ENCODE measurements at places on chromosomes 6 and 20. TPM values are rescaled to one million over a fixed set of nuclear protein-coding genes. Genes with fewer than 3 reads are reported as not detected.
A peak's percentile ranks its signal among the peaks of the same experiment; 100 is the strongest.

DNA sequence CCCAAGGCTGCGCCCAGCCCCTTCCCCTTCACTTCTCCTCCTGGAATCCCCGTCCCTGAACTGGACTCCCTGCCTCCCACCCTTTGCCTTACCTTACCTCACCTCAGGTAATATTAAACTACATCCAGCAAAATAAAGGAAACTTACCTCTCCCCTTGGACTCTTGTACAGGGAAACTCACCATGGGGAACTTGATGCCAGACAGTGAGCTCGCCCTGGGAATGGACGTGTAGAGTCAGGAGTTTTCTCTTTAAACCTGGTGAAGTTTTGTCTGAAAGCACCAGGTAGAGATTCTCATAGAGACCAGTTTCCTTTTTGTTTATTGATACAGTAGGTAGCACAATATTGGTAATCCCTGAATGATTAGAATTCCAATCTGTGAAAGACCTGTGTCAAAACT, 544 bp upstream of the HLA-C start:
- peak overlapping the region; percentile 95 for H3K27ac ChIP-seq
- peaks cover 21% of the 10 kb centered on the region for H3K4me1 ChIP-seq
- H3K4me3 ChIP-seq, result peak overlapping the region; percentile 83
- no peaks in the 10 kb centered on the region for H3K27me3 ChIP-seq
- H3K36me3 ChIP-seq, result peaks cover 18% of the 10 kb centered on the region

- H3K36me3 ChIP-seq, result no peaks in the 10 kb centered on the region
- DNase-seq, result no peak
- H3K27me3 ChIP-seq, result no peaks in the 10 kb centered on the region
- H3K27ac ChIP-seq, result no peak overlapping the region
- H3K4me1 ChIP-seq, result no peaks in the 10 kb centered on the region
- no peak overlapping the region for H3K4me3 ChIP-seq
These were observed 344.3 kb downstream of the SAMD5 start for GRCh38 chr6:147852772-147853171.

Gene NHSL1
- 0.67 TPM for polyA plus RNA-seq

GRCh38 chr6:148471624-148472159, 129.1 kb downstream of the SASH1 start:
- no peak for DNase-seq
- no peak overlapping the region for H3K27ac ChIP-seq
- no peaks in the 10 kb centered on the region for H3K4me1 ChIP-seq
- H3K4me3 ChIP-seq, result no peak overlapping the region

DNA sequence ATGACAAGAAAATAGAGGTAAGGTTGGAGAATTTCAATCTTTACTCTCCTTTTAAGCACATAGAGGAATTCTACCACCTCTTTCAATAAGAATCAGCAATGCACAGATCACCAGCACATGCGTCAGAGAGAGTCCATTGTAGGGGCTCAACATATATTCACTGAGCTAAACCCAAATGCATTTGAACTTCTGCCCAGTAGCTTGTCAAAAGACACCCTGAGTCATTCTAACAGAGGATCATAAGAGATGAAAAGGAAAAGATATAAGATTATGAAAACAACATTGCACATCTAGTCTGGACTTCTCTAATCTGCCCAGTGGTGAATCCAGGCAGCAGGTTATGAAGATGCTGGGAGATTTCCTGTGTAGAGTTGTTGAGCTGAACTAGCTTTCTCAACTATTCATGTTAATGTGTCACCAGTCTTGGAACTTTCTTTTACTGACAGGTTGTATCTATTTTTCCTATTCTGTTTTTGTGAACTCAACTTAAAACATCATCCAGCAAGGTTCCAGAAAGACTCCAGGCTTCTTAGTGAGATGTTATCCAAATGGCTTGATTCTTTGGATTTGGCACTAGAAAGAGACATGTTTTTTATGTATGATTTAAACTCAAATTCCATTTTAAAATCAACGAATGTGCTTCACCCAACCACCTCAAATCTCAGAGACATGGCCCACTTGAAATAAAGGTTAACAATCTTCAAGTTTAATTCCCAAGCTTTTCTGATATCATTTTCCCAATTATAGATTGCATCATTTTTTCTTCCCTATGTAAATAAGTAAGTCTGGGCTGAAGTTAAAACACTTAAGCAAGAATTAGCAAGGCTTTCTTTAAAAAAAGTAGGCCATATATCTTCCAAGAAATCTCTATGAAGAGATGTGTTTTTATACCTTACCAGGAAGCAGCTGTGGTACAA, 89.3 kb downstream of the TSHZ2 start:
- H3K4me3 ChIP-seq, result no peak overlapping the region
- no peaks in the 10 kb centered on the region for H3K36me3 ChIP-seq
- H3K27ac ChIP-seq, result no peak overlapping the region
- no peaks in the 10 kb centered on the region for H3K27me3 ChIP-seq
- no peak for DNase-seq
- no peaks in the 10 kb centered on the region for H3K4me1 ChIP-seq

Gene TBX18
- polyA plus RNA-seq, result not detected

GRCh38 chr20:22379472-22379871, 204.9 kb downstream of the FOXA2 start:
- no peak overlapping the region for H3K4me3 ChIP-seq
- H3K36me3 ChIP-seq, result no peaks in the 10 kb centered on the region
- no peak overlapping the region for H3K27ac ChIP-seq
- DNase-seq, result no peak
- H3K4me1 ChIP-seq, result no peaks in the 10 kb centered on the region

GRCh38 chr20:34535857-34536256, 19.6 kb downstream of the DYNLRB1 start:
- H3K27me3 ChIP-seq, result no peaks in the 10 kb centered on the region
- H3K4me1 ChIP-seq, result no peaks in the 10 kb centered on the region
- H3K36me3 ChIP-seq, result peaks cover 27% of the 10 kb centered on the region
- no peak for DNase-seq
- H3K27ac ChIP-seq, result no peak overlapping the region

GRCh38 chr6:87879132-87879861, 168.3 kb upstream of the SPACA1 start:
- no peaks in the 10 kb centered on the region for H3K27me3 ChIP-seq
- no peak overlapping the region for H3K27ac ChIP-seq
- no peak for DNase-seq
- no peaks in the 10 kb centered on the region for H3K36me3 ChIP-seq
- H3K4me3 ChIP-seq, result no peak overlapping the region

DNA sequence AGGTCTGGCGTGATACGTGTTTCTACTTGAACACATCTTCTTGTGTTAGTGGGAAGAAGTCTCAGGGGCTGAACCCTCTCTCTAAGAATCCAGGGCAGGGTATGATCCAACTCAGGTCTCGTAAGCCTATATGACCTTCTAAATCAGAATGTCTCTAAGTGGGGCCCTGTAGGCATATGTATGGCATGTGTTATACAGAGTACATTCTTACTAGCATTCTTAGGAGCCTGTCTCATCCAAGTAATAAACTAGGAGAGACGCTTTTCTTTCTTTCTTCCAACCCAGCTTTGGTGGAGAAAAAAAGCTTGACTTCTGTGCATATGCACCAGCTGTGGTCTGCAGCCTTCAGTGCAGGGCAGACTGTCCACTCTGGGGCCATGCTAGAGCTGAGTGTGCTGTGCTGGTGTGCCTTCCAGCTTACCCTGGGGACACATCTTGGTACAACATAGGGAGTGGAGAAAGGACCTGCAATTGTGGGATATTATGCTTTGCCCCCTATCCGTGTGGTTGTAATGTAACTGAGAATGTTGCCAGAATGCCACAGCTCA, 47.3 kb downstream of the L3MBTL3 start:
- H3K4me1 ChIP-seq, result no peaks in the 10 kb centered on the region
- no peak overlapping the region for H3K27ac ChIP-seq
- no peak overlapping the region for H3K4me3 ChIP-seq

Gene APOM
- polyA plus RNA-seq, result 6.6 TPM

Gene POU5F1
- polyA plus RNA-seq, result 2.0 TPM

Gene EEF1A2
- not detected for polyA plus RNA-seq

DNA sequence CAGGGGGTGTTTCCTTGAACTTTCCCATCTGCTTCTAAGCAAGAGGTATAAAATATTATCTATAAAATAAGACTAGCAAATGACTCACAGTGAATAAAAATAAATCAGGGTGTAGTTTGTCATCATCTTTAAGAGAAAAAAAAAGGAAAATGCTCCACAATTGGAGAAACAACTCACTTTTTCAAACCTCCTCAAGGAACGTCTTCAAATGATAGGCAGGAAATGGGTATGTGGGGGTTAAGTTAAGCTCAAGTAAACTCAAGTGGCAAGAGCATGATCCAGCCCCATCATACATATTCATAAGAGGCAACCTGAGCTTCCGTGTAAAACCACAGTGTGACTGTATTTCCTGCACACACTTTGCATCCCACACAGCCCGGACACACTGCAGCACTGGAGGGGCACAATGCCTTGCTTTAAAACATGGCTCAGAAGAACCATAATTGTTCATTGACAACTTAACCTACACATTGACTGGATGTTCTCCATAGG, 58.5 kb upstream of the CEP85L start:
- no peaks in the 10 kb centered on the region for H3K27me3 ChIP-seq
- peak; percentile 85 for DNase-seq
- peaks cover 33% of the 10 kb centered on the region for H3K4me1 ChIP-seq
- peak overlapping the region; percentile 84 for H3K27ac ChIP-seq
- H3K36me3 ChIP-seq, result no peaks in the 10 kb centered on the region
- peak overlapping the region; percentile 81 for H3K4me3 ChIP-seq

Gene POU3F2
- not detected for polyA plus RNA-seq

Gene AIF1
- 134 TPM for polyA plus RNA-seq

Gene LY6G6C
- not detected for polyA plus RNA-seq

Gene DLK2
- polyA plus RNA-seq, result 0.40 TPM

Gene NEURL2
- 4.1 TPM for polyA plus RNA-seq

GRCh38 chr20:20447196-20447595, 79.3 kb downstream of the INSM1 start:
- DNase-seq, result no peak
- H3K4me1 ChIP-seq, result peaks cover 21% of the 10 kb centered on the region
- H3K27me3 ChIP-seq, result no peaks in the 10 kb centered on the region
- H3K4me3 ChIP-seq, result no peak overlapping the region
- H3K36me3 ChIP-seq, result no peaks in the 10 kb centered on the region

Gene BHLHE23
- not detected for polyA plus RNA-seq

Gene BPIFB1
- not detected for polyA plus RNA-seq

DNA sequence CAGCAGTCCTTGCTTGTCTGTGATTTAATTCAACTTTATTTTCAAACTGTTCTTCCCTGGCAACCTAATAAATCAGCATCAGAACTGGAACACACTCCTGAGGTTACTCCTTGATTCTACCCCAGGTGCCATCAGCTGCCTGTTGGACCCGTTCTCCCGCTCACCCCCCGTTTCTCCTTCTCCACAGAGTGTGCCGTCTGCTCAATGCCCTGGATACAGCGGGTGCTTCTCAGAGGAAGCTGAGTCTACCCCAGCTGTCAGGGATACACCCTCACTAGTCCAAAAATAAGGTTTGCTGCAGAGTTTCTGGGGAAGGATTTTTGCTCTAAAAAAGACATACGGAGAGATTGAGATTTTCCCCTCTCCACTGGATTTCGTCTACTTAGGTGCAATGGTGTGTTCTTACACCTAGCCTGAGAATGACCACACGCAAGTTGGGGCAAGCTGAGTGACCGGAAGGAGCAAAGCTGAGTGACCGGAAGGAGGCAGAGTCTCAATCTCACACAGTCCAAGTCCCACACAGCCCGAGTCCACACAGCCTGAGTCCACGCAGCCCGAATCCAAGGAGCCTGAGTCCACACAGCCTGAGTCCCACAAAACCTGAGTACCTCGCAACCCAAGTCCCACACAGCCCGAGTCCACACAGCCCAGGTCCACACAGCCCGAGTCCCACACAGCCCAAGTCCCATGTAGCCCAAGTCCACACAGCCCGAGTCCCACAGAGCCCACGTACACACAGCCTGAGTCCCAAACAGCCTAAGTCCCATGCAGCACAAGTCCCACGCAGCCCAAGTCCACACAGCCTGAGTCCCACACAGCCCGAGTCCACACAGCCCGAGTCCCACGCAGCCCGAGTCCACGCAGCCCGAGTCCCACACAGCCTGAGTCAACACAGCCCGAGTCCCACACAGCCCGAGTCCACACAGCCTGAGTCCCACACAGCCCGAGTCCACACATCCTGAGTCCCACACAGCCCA, 58.6 kb upstream of the DACT2 start:
- no peak overlapping the region for H3K4me3 ChIP-seq
- no peak for DNase-seq
- H3K4me1 ChIP-seq, result no peaks in the 10 kb centered on the region
- no peaks in the 10 kb centered on the region for H3K36me3 ChIP-seq

DNA sequence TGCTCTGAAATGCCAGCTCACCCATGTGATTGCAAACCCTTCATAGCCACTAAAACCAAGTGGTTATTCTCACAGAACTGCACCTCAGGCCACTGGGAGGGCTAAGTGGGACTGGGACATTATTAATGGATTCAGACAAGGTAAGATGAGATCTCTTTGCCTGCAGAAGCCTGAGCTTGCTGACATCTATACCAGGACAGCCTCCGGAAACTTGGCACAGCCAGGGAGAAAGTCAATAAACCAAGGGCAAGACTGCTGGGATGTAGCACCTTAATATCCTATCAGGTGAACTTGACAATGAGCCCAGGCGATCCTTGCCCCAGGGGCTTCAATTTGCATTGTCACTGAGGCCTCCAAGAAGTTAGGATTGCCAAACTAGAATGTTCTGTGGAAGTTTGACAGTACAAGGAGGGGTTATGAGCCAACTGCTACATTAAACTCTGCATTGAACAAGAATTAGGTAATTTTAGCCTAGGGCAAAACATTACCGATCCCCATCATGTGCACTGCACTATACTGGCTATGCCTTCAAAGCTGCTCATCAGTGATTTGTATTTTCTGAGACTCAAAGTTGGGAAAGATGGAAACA, 60.1 kb upstream of the RALGAPA2 start:
- no peak overlapping the region for H3K4me3 ChIP-seq
- H3K27me3 ChIP-seq, result no peaks in the 10 kb centered on the region
- no peak for DNase-seq
- no peaks in the 10 kb centered on the region for H3K4me1 ChIP-seq
- H3K36me3 ChIP-seq, result no peaks in the 10 kb centered on the region
- no peak overlapping the region for H3K27ac ChIP-seq

Gene FOXF2
- not detected for polyA plus RNA-seq

Gene RIPOR3
- polyA plus RNA-seq, result 0.18 TPM

Gene CLPSL2
- polyA plus RNA-seq, result not detected

GRCh38 chr6:28003059-28003458, 46.0 kb downstream of the OR2B6 start:
- no peaks in the 10 kb centered on the region for H3K27me3 ChIP-seq
- H3K4me3 ChIP-seq, result no peak overlapping the region
- no peak overlapping the region for H3K27ac ChIP-seq
- no peak for DNase-seq
- no peaks in the 10 kb centered on the region for H3K36me3 ChIP-seq

Gene TP53TG5
- 0.24 TPM for polyA plus RNA-seq

GRCh38 chr6:113967777-113968176, 3.2 kb downstream of the HDAC2 start:
- H3K27me3 ChIP-seq, result no peaks in the 10 kb centered on the region
- no peak for DNase-seq
- no peak overlapping the region for H3K27ac ChIP-seq
- peak overlapping the region; percentile 26 for H3K4me3 ChIP-seq
- no peaks in the 10 kb centered on the region for H3K4me1 ChIP-seq

GRCh38 chr6:34795836-34796425, 4.0 kb downstream of the BLTP3A start:
- H3K27ac ChIP-seq, result no peak overlapping the region
- H3K4me3 ChIP-seq, result no peak overlapping the region
- no peak for DNase-seq
- no peaks in the 10 kb centered on the region for H3K27me3 ChIP-seq
- no peaks in the 10 kb centered on the region for H3K36me3 ChIP-seq

GRCh38 chr6:91465393-91465792, 878.5 kb upstream of the MAP3K7 start:
- no peak for DNase-seq
- no peaks in the 10 kb centered on the region for H3K4me1 ChIP-seq
- H3K27ac ChIP-seq, result no peak overlapping the region

- no peak for DNase-seq
- no peak overlapping the region for H3K27ac ChIP-seq
- H3K36me3 ChIP-seq, result no peaks in the 10 kb centered on the region
- no peak overlapping the region for H3K4me3 ChIP-seq
These were observed 199.6 kb downstream of the OGFRL1 start for GRCh38 chr6:71488186-71488585.
